ENCODE measurements at places on chromosomes 12 and 14. TPM values are rescaled to one million over a fixed set of nuclear protein-coding genes. Genes with fewer than 3 reads are reported as not detected.

The FAM222A gene
- total RNA-seq = 7.2 TPM

The KLRC3 gene
- not detected for total RNA-seq

GRCh38 chr12:54387114-54387467, 2.6 kb upstream of the ZNF385A start:
- no peak for DNase-seq

DNA sequence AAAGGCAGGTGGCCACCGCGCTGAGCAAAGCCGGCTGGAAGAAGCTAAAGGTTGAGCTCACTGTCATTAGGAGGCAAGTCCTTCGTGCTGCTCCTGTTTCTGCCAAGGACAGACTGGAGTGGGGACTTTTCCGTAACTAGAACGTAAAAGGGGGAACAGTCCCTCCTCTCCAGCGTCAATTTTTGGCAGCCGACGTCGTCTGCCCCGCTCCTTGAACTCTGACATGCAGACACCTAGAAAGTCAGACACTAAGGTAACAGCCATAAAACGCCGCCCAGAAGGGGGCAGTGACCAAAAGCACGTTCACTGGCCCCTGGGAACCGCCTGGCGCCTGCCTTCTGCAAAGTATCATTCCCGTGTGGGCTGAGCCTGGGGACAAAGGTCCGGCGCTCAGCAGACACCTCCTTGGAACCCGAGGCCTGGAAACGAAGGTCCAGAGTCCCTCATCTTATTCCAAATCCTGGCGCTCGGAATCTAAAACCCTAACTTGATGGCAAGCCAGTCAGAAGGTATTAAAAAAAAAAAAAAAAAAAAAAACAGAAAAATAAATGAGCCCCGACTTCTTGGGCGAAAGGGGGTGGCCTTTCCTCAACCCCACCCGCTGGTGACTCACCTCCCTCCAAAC, 1.1 kb upstream of the LRP1 start:
- DNase-seq = peak; percentile 84

DNA sequence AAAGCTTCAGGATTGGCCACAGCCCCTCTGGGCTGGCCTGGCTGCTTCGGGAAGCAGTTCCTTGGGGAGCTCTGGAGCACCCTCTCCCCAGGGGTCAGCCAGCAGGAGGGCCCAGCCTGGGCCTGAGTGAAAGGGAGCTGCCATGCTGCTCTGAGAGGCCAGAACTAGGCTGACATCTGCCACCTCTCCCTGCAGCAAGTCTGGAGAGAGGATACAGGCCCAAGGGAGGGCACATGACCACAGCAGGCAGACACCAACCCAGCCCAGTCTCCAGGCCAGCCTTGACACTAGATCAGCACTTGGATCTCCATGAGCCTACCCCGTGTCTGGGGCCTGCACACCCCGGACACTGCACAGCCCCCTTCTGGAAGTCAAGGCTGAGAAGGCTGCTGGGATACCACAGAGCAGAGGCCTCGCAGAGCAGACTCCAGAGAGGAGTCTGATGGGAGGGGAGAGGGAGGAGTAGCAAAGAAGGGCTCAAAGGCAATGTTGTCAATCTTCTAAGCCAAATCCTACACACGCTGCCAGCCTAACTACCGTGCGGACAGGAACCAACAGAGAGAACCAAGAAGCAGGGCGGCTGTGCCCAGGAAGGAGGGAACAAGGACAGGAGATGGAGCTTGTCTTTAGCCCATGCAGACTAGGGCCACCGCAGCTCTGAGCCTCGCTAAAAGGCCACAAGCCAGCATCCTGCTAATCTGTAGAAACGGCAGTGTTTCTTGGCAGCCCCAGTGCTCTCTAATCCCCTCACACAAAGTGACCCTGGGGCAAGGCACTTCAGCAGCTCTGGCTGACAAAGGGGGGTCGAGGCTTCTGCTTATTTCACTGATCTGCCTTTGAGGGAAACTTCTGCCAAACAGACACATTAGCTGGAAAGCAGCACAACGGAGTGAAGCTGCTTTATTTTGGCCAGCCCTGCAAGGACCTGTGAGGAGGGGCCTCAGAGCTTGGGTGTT, 12.9 kb downstream of the COL2A1 start:
- DNase-seq = no peak

DNA sequence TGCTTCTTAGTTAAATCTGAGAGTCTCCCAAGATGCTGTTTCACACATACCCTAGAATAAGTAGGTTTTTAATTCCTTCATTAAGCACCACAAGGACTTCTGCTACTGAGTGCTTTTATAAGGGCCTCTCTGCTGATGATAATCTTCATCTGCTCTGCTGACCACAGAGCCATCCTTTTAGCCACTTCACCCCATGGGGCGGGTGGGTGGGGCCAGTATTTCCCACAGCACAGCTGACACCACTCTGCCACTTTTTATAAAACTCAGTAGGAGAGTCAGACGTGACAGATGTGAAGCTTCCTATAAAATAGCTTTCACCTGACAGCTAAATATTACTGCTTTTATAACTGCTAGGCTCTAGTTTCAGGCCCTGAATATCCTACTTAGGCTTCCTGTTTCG, 20.3 kb downstream of the FCF1 start:
- no peak for DNase-seq

- DNase-seq = no peak
Observed at GRCh38 chr12:71756054-71756690, 1.5 kb downstream of the RAB21 start.
